ENCODE measurements at places on chromosomes 1 and 21.

DNA sequence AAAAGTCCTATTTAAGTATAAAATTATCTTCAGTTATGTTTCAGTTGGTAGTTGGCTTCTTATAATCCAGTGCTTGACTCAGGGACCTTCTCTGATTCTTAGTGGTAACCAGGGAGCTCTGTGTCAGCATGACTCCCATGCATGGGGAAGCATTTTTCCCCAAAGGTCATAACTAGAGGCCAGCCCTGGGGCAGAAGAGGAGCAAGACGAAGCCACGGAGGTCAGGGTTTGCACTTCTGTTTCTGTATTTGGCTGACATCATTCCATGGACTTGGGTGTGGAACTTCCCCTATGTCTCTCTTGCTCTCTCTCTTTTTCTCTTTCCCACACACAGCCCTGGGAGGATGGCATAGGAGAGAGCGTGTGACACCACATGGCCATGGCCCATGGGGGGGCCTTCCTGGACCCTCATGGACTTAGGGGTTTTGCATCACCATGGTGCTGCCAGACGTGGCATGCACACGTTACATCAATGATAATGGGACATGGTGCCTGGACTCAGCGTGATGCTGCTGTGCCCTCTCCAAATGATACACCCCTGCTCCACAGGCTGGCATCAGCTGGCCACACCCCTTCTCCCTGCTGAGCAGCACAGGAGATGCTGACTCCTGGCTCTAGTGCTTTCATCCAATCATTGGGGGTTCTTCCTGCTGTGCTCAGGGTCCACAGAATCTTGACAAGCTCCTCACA lies 260.5 kb downstream of the KCNJ6 start:
- DNase-seq: no peak

GRCh38 chr1:113913887-113914664 lies 8.9 kb downstream of the DCLRE1B start:
- no peak for DNase-seq

DNA sequence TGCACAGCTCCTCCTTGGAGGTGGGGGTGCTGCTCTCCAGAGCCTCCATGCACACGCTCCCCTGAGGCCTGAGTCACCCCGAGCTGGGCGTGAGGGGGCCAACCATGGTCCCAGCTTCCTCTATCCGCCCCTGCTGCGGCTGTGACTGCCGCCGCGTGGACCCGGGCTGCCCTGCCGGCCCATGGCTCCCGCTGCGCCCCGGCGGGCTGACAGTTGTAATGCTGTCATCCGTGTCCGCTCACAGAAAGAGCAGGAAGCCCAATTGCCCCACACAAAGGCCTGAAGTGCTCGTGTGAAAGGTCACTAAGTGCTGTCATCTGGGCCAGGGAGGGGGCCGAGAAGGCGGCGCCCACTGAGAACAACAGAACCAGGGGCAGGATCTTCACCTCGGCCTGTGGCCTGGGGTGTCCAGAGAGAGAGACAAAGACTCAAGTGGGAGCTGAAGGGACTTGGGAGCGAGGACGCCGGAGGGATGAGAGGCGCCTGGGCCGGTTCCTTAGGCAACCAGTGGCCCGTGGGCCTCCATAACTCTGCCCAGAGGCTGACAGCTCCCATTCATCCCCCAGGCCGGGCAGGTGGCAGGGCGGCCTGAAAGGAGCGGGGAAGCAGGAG lies 31.5 kb downstream of the OLIG1 start:
- no peak for DNase-seq

- no peak for DNase-seq
Measured at GRCh38 chr1:167145965-167146364, 52.1 kb downstream of the STYXL2 start.

DNA sequence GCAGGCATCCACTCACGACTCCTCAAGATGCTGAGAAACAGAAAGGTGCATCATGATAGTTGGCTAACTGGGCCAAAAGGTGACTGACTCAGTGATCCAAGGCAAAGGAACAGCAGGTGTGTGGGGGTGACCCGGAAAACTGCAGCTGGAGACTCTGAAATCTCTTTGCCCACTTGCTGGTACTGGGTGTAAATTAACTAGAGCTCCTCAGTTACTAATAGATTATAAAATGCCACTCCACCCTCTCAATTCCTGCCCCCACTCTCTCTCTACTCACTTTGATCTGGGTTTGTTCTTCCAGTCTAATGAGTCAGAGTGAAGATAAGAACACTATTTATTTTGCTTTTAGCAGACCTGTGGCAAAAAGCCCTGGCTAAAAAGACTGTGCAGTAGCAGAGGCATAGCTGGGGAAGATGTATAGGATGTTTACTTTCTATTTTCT lies 7.2 kb upstream of the PIGC start:
- DNase-seq: peak; percentile 14

DNA sequence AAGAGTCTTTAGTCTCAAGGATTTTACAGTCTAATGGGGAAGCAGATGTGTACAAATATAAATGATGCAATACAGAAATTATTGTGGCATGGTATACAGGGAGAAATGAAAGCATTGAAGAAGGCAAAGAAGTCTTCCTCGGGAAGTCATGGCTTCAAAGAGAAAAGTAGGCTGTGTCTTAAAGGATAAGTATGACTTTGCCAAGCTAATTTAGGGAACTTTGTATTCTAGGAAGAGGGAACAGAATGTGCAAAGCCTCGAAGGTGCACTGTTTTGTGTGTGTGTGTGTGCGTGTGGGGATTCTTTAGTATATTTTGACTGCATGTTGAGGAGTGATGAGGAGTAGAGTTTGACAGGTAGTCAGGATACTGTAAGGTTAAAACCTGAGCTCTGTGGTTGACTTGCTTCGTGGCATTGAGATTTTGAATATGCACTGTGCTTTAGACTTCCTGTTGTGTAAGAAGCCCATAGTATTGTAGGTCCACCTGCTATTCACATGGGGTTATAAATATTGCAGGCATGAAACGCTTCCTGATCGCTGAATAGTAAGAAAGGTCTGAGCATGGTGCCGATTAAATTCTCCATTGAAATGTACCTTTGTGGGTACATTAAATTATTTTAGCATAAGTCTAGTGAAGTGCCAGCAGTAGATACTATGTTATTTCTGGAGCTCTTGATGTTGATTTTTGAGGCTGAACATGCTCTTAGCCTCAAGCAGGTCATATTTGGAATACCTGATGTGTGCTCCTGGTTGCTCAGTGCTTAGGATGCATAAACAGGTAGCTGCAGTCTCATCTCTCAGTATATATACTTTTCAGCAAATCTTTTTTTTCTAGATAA lies 8.0 kb downstream of the SMAP2 start:
- no peak for DNase-seq

GRCh38 chr1:70220517-70221237 lies 503 bp upstream of the SRSF11 start:
- DNase-seq: no peak

- DNase-seq: no peak
Measured at GRCh38 chr1:203667616-203668015, 41.0 kb downstream of the ATP2B4 start.

DNA sequence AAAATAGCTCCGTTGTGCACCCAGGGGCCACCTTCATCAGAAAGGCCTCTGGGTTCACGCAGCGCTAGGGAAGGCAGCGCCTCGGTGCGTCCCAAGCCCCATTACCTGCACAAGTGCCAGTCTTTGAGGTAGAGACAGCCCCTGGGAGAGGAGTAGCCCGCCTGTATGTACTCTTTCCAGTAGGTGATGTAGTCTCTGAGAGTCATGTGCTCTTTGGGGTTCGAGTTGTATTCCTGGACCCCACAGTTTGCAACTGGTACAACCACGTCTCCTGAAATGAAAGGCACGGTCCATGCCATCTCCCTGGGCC lies 601 bp downstream of the JMJD4 start:
- DNase-seq: no peak

- no peak for DNase-seq
Measured at GRCh38 chr1:27348861-27349783, 7.3 kb downstream of the SYTL1 start.

DNA sequence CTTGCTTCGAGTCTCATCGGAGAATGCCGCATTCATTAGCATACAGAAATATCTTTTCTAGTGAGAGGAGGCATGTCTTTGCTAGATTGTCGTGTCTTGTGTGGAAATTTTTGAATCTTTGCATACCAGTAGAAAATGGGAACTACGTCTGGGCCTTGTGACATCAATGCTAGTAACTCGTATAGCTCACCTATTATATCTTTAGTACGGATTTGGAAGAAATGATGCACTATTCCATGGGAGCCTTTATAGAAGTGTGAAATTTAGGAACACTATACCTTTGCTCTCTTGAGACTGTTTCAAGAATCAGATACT lies 835 bp downstream of the UHMK1 start:
- DNase-seq: no peak

GRCh38 chr21:17688912-17689874 lies 76.5 kb upstream of the BTG3 start:
- DNase-seq: peak; percentile 23

Data from fibroblast of upper back skin (primary cell).